ENCODE measurements at places on chromosomes 5 and 9.

DNA sequence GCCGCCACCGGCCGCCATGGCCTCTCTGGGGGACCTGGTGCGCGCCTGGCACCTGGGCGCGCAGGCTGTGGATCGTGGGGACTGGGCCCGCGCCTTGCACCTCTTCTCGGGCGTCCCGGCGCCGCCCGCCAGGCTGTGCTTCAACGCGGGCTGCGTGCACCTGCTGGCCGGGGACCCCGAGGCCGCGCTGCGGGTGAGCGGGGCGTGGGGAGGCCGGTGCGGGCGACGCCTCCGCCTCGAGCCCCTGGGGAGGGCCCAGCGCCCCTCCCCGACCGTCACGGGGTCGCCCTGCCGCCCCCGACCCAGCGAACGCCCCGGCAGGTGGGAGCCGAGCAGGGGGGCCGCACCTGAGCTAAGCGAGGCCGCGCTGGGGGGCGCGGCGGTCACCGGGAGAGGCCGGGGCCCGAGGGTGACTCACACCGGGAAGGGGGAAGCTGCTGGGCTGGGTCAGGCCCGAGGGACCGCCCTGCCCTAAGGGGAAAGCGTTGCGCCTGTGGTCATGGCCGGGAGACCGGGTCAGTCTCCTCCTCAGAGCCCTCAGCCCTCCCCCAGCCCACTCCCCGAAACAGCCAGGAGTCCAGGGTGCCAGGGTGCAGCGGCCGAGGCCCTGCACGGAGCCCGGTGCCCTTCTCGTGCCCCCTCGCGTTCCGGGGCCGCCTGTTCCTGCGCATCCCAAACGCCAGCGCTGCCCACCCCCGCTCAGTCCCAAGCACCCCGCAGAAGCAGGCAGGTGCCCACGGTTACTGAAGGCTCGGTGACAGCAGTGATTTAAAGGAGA is 510 bp downstream of the NOXA1 start:
- peak; percentile 67 for DNase-seq

DNA sequence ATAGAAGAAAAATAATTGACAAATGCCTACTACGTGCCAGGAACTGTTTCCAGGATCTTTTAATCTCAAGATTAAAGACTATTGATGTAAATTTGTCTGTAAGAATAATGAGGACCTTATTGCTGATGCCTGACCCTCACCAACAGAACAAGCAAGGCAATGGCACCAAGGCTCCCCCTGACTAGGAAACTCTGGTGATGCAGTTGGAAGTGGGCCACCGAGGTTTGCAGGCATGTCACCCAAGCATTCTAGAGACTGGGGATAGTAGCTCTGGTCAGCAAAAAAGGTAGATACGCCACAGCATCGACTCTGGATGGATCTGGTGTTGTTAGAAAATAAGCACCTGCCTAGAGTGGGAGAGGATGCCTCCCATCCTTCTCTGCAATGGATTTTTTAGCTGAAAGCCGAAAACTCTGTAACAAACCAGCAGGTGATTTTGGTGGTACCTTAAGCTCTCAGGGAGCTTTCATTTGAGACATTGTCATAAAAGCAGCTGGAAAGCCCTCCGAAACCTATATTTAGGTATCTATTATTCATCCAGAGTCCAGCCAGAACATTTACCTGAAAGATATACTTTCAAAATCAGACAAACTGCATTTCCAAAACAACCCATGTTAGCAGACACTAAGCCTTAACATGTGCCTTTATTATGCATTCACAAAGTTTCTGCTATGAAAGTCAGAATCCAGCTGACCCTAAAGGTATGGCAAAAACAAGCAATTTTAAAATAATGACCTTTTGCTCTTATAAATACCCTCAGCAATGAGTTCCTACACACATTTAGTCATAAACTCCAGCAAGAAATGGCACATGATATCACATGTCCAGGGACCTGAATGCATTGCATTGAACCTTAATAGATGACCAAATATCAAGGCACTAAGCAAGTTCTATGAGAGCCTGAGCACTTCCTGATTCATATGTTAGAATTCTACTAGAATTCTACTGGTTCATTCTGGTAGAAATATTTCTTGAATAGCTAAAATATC is 308.4 kb downstream of the PDE4D start:
- DNase-seq, result peak; percentile 8

GRCh38 chr5:113264046-113264445 is 170.7 kb downstream of the TSSK1B start:
- DNase-seq, result no peak

- DNase-seq, result no peak
Measured at GRCh38 chr5:39257554-39257953, 38.2 kb upstream of the FYB1 start.

- no peak for DNase-seq
Measured at GRCh38 chr9:111866976-111867375, 29.6 kb upstream of the UGCG start.

GRCh38 chr9:82938426-82939218 is 124.3 kb downstream of the RASEF start:
- DNase-seq, result peak; percentile 15

DNA sequence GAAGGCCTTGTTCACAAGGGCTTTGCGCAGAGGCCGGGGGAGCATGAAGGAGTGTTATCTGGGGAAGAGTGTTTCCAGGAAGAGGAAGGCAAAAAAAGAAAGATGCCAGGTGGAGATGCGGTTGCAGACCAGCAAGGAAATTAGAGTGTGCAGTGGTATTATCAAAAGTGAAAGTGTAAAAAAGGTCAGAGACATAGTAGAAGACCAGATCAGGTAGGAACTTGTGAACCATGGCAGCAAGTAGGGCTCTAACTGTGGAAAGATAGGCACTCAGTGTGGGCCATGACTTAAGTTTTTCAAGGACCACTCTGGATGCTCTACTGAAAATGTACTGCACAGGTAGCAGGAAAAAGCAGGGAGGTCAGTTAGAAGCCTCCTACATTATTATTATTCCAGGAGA is 90.1 kb upstream of the SPOCK1 start:
- no peak for DNase-seq

DNA sequence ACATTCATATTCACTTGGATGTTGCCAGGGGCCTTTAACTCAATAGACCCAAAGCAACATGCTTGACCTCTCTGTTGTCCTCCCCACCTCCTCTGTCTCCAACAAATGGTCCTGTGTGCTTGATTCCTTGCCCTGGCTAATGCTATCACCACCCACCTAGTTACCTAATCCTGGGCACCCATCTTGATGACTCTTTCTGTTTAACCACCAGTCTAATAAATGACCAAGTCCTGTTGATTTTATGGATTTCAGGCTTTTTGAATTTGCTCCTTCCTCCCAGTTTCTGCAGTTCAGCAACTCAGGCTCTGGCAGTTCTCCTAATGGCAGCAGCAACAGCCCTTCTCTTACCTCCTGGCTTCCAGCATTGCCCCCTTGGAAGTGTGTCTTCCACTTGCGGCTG is 246.3 kb upstream of the KLF4 start:
- no peak for DNase-seq
